ENCODE measurements at places on chromosomes 3 and 15. TPM values are rescaled to one million over a fixed set of nuclear protein-coding genes. Genes with fewer than 3 reads are reported as not detected.

GRCh38 chr15:91384189-91384730, 284.2 kb downstream of the SV2B start:
- no peak for DNase-seq

Gene PDZRN3
- 0.17 TPM for total RNA-seq

DNA sequence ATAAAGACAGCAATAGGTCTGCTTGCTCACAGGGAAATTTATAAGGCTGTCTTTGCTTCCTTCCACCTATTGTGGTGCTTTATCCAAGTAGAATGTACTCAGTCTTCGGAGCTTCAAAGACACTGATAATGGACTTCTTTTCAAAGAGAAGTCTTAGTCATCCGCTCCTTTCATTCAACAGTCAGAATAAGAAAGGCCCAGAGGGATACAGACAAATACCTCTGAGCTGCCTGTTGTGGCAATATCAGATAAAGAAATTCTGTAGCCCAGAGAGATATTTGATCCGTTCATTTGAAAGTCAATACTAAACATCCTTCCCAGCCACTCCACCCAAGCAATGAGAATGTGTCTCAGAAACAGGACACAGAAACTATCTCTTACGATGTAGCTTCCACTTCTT, 110.0 kb downstream of the FHIT start:
- DNase-seq, result peak; percentile 7

- no peak for DNase-seq
These were observed 608.4 kb downstream of the CADM2 start for GRCh38 chr3:85567071-85567676.

- DNase-seq, result no peak
These were observed 41.1 kb downstream of the CTXND1 start for GRCh38 chr15:80210611-80211573.

Gene MOBP
- total RNA-seq, result not detected

GRCh38 chr3:121473001-121473400, 72.8 kb downstream of the POLQ start:
- no peak for DNase-seq

DNA sequence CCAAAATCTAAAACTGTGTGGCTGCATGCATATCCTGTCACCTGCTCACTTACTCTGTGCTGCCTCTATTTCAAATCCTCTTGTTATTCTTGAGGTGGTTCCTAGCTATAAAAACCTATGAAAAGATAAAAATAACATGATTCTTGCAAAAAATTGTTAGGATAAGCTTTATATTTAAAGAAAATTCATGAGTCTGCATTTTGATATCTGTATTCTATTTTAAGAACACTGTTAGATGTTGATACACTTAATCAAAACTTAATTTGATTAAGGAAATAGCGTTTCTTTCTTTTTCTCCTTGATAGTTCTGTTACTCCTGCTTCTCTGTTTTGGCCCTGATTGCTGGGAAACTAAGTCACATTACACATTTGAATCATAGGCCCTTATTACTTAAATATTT, 22.5 kb downstream of the STT3B start:
- no peak for DNase-seq

DNA sequence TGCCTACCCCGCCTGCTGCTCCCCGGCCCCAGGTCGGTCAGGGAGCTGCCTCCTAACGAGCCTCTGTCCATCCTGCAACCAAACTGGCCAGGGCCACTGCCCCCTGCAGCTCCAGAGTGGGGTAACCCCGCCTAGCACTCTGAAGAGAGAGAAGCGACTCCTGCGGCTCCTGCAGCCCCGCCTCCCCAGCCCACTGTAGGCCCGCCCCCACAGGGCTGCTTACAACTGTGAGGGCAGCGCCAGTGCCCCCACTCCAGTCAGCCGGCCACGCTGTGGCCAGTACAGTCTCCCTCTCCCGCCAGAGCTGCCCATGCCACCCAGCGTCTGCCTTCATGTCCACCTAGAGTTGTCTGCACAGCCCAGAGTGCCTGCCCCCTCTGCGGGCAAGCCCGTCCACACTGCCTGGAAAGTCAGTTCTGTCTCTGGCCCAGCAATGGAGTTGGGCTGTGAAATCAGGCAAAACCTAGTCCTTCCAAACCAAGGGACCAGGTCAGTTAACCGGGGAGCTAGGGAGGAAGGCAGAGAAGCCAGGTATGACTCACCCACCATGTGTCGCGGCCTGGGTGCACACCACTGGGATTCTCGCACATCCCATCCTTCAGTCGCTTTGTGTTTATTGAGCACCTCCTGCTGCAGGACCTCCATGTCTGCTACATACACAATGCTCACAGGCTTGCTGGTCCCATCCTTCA, 2.4 kb downstream of the UCN2 start:
- DNase-seq, result no peak

Gene ROPN1
- not detected for total RNA-seq

Gene NDN
- total RNA-seq, result not detected

DNA sequence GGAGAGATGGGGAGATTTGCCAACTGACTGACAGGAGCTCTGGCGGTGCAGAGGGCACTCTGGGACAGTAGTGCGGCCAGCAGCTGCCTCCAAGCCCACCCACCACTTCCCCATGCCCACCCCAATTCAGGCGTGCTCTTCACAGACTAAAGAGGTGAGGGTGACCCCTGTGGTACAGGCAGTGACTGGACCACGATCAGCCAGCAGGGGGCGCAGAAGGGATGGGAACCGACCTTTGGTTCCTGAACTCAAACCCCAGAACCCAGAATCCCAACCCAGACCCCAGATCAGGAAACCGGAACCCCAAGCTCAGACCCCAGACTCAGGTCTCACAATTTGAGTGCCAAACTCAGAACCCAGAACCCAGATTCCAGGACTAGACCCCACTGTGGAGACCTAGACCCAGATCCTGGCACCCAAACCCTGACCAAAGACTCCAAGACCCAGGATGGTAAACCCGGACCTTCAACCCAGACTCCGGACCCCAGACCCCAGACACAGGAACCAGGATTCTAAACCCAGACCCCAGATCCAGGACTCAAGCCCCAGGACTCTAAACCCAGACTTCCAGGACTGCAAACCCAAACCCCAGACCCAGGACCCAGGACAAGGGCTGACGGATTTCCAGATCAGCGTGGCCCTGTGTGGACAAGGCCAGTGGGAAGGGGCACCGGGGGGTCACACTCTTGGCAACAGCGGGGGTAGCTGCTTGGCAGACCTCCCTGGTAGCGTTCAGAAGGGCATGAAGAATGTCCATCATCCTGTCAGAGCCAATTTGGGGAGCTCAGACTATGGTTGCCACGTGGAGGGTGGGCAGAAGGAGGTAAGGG, 3.7 kb upstream of the MYL3 start:
- no peak for DNase-seq

GRCh38 chr3:126417515-126417914, 22.8 kb downstream of the CFAP100 start:
- DNase-seq, result no peak

Gene PTX3
- total RNA-seq, result 0.37 TPM

DNA sequence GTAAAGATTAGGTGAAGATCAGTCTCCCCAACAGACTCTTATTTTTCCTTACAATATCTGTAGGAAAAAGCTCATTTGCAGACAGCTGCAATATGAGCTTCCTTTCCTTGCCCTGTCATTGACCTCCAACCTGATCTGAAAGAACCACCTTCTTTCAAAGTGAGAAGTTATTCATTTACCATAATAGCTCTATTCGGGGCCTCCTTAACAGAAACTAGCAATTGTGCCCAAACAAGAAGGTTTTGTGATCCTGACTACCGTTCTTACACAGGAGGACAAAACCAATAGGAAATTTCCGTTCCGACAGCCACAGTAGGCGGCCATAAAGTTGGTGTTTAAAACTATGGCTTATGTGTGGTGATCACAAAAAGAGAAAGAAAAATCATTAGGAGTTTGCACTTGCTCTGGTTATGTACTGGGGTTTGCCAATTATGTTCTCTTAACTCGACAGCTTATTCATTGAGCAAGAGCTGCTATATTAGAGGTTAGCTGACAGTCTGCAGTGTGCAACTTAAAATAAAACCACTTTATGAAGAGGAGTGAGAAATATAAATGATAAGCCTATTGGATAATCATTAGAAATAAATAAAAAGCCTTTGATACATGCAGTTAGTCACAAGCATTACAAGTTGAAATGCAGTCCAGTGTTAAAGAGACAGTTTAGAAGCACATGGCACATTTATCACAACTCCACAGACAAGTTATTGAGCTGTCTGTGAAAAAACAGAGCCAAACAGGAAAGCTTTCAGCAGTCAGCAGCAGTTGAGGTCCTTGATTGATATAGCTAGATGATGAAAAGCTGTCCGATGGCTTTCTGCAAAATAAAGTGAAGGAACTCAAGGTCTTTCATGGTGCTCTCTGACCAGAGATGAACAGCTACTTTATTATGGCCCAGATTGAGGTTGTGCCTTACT, 199.8 kb downstream of the WDR72 start:
- no peak for DNase-seq

DNA sequence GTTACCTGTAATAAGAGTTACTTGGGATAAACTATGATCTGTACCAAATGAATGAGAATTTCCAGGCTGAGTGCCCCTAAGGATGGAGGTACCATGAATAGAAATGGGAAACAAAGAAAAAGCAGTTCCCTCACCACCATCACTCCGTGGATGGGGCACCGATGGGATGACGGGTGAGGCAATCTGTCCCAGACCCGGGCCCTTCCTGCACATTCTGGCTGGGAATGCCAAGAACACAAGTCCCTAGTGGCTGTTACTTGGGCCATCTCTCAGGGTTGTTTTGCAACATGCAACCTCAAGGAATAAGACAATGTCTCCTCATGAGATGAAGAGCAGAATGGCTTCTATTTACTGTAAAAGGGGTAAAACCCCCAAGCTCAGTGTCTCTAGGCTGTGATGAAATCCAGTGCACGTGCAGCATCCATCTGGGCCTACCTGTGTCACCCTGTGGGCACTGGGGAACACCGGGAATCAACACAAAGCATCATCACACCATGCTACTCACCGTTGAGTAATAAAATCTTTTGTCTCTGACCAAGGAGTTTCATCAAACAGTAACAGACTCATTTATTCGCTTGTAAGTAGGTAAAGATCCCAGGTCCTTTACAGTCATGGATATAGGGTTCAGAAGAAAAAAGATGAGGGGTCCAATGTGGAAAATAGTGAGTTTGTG, 22.3 kb downstream of the GNB4 start:
- no peak for DNase-seq

Gene MUC20
- total RNA-seq, result 2.4 TPM

DNA sequence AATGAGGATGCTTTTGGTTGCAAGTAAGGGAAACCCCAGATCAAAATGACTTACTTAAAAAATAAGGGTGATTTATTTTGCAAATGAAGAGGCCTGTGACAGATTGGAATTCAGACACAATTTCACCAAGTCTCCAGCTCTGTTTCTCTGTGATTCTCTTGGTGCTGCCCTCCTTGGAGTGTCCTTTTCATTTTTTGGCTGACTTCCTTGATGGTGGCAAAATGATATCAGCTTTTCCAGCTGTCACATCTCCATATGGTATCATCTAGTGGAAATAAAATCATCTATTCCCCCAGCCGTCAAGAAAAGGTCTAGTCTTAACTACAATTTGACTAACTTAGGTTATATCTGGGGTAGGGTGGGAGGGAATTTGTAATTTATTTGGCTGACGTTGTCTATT, 68.5 kb upstream of the SLC25A26 start:
- no peak for DNase-seq

DNA sequence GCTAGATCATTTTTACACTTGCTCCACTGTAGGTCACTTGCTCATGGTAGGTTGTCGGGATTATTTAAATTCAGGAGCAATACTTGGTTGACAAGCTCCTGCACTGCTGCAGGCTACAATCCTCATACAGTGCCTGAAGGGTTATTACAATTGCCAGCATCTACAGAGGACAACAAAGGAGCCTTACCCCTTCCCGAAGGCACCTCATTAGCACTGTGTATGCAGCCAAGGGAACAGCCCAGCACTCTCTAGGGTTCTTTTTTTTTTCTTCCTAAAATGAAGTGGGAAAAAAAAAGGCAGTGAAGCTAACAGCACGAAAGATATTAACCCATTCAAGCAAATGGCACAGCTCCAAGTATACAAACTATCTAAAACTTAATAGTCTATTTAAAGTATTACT, 142.7 kb downstream of the ULK4 start:
- no peak for DNase-seq

Gene C3orf49
- not detected for total RNA-seq

- no peak for DNase-seq
These were observed 166.0 kb downstream of the NTRK3 start for GRCh38 chr15:88090481-88091011.
